ENCODE measurements at places on chromosomes 3 and 15. TPM values are rescaled to one million over a fixed set of nuclear protein-coding genes. Genes with fewer than 3 reads are reported as not detected.
A peak's percentile ranks its signal among the peaks of the same experiment; 100 is the strongest.

DNA sequence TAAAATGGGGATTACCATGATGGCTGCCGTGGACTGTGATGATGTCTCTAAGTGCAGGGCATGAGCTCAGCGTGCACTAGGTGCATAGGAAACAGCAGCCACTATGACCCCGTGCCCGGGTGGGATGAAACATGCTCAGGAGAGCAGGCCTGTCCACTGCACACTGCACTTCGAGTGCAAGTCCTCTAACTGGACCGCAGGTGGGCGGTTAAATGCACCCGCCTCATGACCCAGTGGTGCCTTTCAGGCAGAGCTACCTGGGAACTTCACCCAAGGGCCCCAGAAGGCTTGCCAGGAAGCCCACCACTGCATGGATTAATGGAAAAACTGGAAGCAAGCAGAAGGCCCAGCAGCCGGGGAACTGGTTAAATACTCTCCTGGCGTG lies 34.0 kb downstream of the PRKCD start:
- H3K4me3 ChIP-seq, result no peak overlapping the region
- H3K27ac ChIP-seq, result no peak overlapping the region
- H3K4me1 ChIP-seq, result peaks cover 28% of the 10 kb centered on the region
- no peaks in the 10 kb centered on the region for H3K36me3 ChIP-seq
- DNase-seq, result no peak

DNA sequence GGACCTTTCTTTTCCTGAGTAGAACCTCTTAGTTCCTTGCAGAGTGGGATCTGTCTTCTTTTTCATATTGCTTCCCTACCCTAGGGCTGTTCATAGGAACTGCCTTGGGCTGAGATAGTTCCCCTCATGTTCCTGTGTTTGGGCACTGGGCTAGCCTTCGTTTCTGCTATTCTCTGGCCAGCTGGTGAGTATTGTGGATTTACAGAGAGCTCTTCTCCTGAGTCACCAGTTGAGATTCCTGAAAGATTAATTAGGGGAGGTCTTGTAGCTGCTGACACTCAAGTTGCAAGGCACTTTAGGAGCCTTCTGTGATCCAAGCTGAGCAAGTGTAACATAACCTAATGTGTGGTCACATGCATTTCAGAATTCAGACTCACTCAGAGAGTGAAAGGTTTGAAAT lies 30.7 kb downstream of the CHD2 start:
- H3K27ac ChIP-seq, result peak overlapping the region; percentile 47
- no peaks in the 10 kb centered on the region for H3K27me3 ChIP-seq
- no peak overlapping the region for H3K4me3 ChIP-seq
- peaks cover 51% of the 10 kb centered on the region for H3K36me3 ChIP-seq
- no peak for DNase-seq
- H3K4me1 ChIP-seq, result no peaks in the 10 kb centered on the region

- H3K4me3 ChIP-seq, result no peak overlapping the region
- H3K27me3 ChIP-seq, result no peaks in the 10 kb centered on the region
- H3K36me3 ChIP-seq, result peaks cover 4% of the 10 kb centered on the region
- no peaks in the 10 kb centered on the region for H3K4me1 ChIP-seq
- DNase-seq, result no peak
- no peak overlapping the region for H3K27ac ChIP-seq
Observed at GRCh38 chr3:128166971-128167453, 13.7 kb downstream of the EEFSEC start.

- H3K27me3 ChIP-seq, result no peaks in the 10 kb centered on the region
- no peaks in the 10 kb centered on the region for H3K36me3 ChIP-seq
- DNase-seq, result peak; percentile 40
- H3K27ac ChIP-seq, result peak overlapping the region; percentile 80
Observed at GRCh38 chr3:156816091-156816793, 9.9 kb upstream of the LEKR1 start.

DNA sequence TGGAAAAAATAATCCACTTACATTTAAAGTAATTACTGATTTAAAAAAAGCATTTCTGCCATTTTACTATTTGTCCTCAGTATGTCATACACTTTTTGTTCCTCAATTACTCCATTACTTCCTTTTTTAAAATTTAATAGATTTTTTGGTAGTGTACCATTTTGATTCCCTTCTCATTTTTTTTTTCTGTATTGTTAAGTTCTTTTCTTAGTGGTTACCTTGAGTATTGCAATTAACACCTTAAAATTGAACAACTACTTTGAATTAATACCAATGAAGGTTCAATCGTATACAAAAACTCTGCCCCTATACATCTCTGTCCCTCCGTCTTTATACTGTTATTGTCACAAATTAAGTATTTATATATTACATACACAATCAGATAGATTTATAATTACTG lies 240.6 kb upstream of the LMCD1 start:
- H3K4me1 ChIP-seq, result no peaks in the 10 kb centered on the region
- no peak for DNase-seq
- no peak overlapping the region for H3K27ac ChIP-seq

Gene SPTBN5
- 2.2 TPM for total RNA-seq

Gene MYZAP
- 1,280 TPM for total RNA-seq

DNA sequence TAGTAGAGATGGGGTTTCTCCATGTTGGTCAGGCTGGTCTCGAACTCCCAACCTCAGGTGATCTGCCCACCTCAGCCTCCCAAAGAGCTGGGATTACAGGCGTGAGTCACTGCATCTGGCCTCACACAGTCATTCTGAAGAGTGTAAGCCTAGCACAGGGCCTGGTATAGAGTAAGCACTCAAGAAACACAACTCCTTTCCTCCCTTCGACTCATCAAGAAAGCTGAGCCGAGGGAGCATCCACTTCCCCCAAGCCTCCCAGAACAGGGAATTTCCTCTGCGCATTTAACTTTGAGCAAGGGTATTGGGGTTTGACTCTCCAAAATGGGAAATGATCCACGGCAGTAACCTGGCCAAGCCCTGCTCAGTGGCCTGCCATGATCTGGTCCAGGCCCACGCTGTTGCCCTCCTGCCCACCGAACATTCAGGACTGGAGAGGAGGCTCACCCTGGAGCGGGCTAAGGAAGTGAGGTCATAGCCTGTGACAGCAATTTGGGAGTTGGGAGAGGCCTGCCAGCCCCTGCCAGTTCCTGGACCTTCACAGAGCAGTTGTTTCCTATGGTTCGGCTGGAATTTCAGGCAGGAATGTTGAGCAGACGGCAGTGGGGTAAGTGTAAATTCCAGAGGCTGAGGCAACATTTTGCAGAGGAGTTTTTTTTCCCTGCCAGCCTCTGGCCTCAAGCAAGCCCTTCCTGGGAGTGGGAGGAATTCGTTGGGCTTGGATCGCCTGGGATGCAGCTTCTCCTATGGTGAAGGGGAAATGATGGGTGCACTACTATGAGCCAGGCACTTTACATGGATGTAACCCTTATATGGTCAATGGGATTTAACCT lies 21.2 kb upstream of the SMAD3 start:
- DNase-seq, result no peak
- H3K4me1 ChIP-seq, result peaks cover 21% of the 10 kb centered on the region
- H3K4me3 ChIP-seq, result no peak overlapping the region
- no peaks in the 10 kb centered on the region for H3K27me3 ChIP-seq

DNA sequence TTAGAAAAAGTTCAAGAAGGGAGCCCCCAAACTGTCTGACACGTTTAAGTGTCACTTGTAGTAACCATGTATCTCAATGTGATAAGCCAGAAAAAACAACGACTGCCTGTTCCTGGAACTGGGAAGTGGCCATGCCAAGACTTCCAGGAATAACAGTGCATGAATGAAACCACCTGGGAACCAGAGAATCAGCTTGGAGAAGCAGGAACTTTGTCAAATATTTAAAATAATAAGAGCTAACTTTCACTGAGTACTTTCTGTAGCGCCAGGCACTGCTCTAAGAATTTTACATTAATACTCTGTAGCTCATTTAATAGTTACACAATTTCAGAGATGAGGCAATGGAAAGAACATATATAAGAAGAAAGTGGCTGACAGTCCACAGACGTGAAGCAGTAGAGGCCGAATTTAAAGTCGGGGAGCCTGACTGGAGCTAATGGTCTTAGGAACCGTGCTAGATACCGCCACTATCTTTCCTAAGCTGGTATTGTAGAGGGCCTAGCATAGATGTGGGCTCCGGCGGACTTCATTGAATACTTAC lies 876 bp downstream of the PLSCR1 start:
- no peaks in the 10 kb centered on the region for H3K36me3 ChIP-seq
- H3K27ac ChIP-seq, result peak overlapping the region; percentile 91

- peaks cover 5% of the 10 kb centered on the region for H3K27me3 ChIP-seq
- no peak for DNase-seq
Observed at GRCh38 chr3:184448321-184449160, 68.7 kb downstream of the CHRD start.

Gene SLC51A
- not detected for total RNA-seq

Gene GOLGA8G
- not detected for total RNA-seq
